ENCODE measurements at places on chromosomes 2 and 18.

DNA sequence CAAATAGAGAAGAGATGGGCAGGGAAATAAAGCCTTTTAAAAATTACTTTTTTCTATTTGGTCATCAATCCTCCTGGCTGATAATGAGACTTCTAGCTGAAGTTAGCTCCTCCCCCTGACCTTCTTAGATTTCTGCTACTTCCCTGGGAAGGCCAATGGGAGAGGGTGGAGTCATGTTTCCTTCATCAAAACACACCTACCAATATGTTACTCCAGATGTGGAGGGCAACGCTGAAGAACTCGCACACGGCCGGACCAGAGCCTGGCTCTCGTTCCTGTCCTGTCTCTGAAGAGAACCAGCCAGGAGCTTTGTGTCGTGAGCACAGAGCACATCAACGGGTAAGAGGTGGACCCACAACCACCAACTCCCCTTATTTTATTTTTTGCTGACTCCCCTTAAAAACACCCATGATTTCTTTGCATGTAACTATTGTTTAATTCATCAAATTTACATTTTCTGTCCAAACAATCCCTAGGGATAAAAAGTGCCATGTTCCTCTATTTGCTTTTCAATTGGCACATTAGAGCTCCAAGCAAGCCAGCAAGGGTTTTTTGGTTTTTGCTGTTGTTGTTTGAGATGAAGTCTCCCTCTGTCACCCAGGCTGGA is 94.9 kb downstream of the ADD2 start:
- no peak for DNase-seq

- DNase-seq: no peak
Measured at GRCh38 chr2:240139011-240139441, 1.4 kb downstream of the OTOS start.

- DNase-seq: no peak
Measured at GRCh38 chr2:200665626-200666453, 80.0 kb downstream of the AOX1 start.

DNA sequence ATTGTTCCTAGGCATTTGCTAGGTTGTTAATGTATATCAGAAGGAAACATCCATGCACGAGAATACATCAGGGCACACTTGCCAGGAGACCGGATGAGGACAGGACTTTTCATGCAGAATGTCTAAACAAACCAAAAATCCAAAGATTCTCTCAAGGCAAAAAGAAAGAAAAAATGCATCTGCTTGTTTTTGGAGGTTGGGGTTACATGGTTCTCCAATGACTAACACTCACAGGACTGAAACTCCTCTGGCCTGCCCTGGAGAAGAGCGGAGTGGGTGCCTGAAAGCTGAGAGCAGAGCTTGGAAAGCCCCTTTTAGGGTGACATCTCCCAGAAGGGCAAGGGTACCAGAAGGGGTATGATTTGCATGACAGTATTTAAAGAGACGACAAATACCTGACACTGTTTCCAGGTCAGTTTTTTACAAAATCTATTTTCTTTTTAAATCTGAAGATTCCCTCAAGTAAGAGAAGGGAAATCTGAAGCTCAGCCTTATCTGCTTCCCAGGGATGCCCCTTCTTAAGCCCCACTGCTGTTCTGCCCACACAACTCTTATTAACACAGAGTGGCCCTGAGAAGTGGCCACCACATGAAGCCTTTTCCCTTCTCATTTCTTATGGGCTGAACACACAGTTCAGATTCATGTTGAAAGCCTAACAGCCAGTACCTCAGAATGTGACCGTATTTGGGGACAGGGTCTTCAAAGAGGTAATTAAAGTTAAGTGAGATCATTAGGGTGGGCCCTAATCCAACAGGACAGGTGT is 216.4 kb downstream of the STK39 start:
- peak; percentile 68 for DNase-seq

GRCh38 chr18:66682855-66683322 is 79.0 kb upstream of the CDH19 start:
- no peak for DNase-seq

DNA sequence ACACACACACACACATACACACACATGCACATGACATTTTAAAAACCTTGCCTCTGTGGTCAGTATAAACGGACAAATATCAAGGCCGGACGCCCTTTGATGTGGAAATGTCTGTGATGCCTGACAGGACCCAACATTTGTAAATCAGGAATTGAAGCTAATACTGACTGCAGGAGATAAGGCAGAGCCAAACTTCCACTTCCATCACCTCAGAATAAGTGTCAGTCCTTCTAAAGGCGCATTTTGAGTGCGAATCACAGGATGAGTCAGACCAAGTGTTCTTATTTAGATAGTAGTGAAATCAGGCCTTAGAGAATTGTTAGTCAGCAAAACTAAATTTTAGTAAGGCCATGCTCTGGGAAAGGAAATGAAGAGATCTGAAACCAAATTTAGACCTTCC is 211.7 kb upstream of the LRATD1 start:
- peak; percentile 56 for DNase-seq

- DNase-seq: peak; percentile 94
Measured at GRCh38 chr2:8583400-8584173, 98.3 kb upstream of the ID2 start.

DNA sequence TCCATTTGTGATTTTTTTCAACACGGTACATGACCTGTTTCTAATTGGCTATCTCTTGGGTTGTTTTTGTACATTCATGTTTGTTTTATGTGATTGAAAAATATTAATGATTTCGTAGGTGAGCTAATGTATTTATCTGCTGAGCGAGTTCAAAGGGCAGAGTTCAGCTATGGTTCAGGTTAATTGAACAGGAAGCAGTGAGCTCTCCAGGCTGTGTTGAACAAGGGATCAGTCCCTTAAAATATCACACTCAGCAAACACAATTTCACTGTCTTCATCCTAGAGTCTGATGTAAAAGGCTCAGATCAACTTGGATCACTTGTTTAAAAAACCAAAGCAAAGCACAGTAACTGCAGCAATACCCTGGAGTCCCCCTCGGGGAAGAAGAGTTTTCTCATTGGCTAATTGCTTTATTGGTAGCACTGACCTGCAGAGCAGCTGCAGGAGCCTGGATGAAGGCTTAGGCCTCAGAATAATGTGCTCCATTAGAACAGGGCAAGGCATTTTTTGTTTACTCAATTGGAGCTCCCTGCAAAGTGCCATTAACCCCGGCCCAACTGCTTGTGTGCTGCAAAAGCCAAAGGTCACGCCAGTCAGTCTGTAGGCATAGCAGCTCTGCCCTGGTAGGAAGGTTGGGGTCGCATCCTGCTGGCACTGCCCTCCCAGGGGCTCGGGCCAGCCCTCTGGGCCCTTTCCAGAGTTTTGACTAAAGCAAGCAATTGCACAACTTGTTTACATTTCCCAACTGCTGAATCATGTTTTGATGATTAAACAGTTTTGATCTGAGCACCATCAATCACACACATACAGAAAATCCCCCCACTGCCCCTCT is 10.5 kb downstream of the ONECUT2 start:
- no peak for DNase-seq

DNA sequence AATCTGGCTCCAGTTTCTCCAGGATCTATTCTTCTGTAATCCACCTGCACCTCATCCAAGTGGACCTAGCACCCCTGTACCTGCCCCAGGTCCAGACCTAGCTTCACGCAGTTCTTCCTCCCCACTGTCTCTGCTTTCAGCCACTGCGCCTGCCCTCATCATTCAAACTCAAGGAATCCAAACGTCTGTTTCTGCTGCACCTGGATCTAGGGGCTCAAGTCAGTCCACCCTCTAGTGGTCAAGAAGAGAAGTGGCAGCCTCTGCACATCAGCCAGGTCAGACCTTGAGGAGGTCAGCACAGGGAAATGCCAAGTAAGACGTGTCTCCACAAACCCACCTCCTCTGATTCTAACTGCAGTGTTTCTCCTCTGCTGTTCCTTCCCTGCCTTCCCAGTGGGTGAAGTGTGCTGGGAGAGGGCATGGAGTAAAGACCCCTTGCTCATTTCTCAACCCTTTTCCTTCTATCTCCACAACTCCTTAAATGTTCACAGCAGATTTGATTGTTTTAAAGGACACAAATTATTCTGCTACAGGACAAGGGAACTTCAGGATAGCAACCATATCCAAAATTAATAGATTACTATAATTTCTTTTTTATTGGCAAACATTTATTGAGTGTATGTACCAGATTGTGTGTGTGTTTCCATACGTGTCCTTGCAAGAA is 8.6 kb upstream of the RNF152 start:
- peak; percentile 68 for DNase-seq

DNA sequence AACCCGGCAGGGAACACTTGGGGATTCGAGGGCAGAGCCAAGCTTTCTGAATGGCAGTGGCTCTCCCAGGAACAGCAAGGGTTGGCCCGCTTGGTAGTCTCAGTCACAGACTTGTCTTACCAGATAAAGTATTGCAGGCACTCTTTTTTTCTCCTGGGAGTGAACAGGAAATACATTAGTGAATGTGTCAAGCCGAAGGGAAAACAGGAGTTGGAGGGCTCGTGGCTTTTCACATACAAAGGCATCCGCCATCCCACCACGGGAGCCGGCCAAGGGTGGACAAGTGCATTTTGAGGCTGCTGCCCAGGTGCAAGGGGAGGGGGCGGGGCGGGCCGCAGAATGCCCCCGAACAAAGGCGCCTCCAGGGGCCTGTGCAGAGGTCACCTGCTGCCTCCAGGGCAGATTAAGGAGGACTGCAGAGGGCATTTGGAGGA is 163.3 kb upstream of the SIX3 start:
- DNase-seq: no peak

All from GM12865 (cell line).